NT2/D1 (cell line): ENCODE measurements at places on chromosomes 3 and 15.
A peak's percentile ranks its signal among the peaks of the same experiment; 100 is the strongest.

DNA sequence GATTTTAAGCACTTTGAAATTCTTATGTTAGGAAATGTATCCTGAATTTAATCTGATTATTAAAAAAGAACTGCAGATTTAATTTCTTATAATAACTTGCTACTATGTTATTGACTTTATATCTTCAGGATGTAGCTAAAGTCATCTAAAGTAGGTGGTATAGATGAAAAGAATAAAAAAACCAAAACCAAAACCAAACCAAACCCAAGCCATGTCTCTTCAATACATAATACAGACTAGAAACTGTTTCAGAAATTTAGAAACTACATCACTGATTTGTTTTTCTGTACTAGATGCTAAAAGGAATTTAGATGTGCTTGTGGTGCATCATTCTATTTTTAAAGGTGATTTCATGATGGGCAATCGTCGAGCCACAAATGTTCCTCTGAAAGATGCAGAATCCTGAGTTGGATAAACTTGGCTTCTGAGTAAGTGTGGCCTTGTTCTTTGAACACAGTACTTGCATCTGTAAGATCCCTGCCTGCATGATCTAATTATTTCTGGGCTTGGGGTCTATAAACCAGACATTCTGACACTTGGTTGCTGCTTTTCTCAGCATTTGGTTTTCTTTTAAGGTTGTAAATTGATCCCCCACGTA lies 287.1 kb upstream of the SUCLG2 start:
- no peak for DNase-seq

DNA sequence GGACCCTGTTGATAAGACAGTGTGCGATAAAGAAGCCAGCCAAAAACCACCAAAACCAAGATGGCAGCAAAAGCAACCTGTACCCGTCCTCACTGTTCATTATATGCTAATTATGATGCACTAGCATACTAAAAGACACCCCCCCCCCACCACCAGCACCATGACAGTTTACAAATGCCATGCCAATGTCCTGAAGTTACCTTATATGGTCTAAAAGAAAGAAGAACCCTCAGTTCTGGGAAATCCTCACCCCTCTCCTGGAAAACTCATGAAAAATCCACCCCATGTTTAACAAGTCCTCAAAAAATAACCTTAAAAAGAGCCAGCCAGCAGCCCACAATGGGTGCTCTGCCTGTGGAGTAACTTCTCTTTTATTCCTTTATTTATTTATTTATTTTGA lies 48.4 kb upstream of the ZNF280D start:
- DNase-seq, result no peak

GRCh38 chr15:26891448-26892181 lies 24.8 kb downstream of the GABRA5 start:
- DNase-seq, result peak; percentile 55

GRCh38 chr15:86588413-86588812 lies 508.7 kb downstream of the AGBL1 start:
- DNase-seq, result no peak

DNA sequence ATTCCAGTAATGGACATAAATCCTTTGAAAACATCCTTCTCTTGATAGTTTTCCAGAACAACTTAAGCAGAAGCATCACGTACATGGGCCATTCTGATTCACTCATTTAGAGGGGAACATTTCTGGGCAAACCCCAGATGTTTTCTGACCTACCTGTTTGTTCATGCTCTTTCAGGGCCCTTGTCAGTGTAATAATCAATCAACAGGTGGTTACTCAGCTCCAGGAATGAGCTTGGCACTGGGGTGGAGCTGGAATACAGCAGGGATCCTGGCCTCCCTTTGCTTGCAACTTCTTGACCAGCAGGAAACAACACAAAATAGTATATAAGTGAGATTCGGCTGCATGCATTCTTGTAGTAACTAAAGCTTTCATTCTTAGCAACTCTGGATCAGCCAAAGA lies 9.2 kb upstream of the UBE2E1 start:
- DNase-seq, result no peak

DNA sequence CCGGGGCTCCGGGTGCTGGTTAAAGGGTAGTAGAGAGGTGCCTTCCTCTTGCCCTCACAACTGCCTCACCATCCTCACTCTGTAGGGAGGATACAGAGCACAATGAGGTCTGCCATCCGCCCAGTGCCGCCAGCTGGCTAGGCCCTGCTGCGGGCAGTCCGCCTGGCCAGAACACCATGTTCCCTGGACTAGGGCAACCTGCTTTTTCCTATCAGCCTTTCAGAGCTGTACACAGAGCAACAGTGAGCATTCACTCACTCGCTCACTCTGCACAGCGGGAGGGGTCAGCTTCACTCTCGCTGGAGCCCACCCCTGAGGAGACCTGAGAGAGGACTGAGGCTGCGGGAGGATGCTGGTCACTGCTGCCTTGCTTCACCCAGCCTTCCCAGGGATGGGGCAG lies 218.7 kb upstream of the CHRNA7 start:
- no peak for DNase-seq

- no peak for DNase-seq
Observed at GRCh38 chr15:70470556-70471191, 292.7 kb downstream of the UACA start.
